ENCODE measurements at places on chromosomes 16 and 17.

DNA sequence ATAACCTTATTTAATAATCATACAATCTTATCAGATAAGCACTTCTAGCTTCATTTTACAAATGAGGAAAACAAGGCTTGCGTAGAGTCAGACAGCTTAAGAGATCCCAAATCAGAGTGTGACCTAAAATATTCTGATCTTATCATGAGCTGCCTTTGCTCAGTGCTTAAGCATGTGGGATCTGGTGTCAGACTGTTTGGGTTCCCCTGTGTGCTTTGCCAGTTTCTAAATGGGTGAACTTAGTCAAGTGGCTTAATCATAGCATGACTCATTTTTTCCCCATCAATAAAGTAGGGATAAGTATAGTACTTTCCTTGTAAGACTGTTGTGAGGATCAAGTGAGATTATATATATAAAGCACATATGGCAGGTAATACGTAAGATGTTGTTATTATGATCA, 612.6 kb upstream of the C16orf82 start:
- no peak for DNase-seq

GRCh38 chr16:8053437-8053836, 536.9 kb downstream of the TMEM114 start:
- DNase-seq, result no peak

- no peak for DNase-seq
Observed at GRCh38 chr16:12027558-12028287, 51.2 kb downstream of the SNX29 start.

DNA sequence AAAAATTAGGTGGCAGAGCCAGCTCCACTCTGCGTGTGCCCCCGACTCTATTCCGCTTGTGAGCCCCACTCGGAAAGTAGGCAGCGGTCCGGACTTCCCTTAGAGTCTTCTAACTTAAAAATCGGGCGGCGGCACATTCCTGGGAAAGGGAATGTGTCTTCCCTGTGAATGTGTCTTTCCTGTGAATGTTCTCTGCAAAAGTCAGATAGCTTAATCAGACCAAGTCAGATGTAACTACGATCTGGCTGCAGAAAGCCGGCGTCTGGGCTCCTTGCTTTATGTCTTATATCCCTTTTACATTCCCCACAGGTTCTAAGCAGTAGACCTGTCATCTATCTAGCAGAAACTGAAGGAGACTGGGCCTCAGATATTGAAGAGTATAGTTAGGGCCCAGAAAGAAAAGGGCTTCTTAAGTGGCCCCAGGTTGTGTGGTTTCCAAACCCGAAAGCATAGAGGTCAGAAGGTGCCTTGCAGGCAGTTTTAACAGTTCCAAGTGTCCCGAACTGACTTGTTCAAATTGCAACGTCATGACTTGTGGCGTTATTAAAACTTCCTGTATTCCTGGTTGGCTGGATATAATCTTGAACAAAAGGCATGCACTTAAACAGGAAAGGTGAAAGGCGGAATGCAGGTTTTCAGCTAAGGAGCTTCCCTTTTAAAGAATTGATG, 601 bp downstream of the PHKB start:
- no peak for DNase-seq

GRCh38 chr17:62601471-62601870, 26.0 kb upstream of the MRC2 start:
- no peak for DNase-seq

GRCh38 chr17:44765965-44766364, 7.2 kb downstream of the ADAM11 start:
- DNase-seq, result no peak

- DNase-seq, result peak; percentile 1
Observed at GRCh38 chr17:4566785-4567184, 6.4 kb upstream of the GGT6 start.

DNA sequence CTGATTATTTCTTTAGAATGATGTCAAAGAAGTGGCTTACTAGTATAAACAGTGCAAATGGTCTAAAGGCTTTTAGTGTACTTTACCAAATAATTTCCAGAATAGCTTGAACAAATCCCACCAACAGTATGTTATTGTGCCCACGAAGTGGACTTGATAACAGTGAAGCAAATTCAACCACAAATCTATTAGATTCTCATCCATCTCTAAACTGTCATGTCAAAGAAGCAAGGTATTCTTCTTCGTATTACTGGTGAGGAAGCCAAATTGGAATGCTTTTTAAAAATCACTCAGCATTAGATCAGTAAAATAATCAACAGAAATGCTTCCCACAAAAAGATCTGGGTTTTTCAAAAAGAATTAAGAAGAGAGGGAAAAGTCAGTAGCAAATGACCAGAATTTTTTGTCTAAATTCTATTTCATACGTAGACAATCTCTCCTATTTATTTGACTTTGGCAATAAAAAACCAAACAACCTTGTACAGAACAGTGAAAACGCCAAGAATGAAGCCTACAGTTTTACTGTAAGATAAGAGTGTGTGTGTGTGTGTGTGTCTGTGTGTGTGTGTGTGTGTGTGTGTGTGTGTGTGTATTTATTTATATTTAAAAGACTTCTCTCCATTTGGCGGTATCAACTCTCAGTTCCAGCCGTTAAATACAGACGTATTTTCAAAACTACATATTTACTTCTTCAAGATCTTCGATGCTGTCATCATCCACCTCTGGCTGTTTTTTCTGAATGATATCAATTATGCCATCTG, 114.6 kb downstream of the CYB561 start:
- DNase-seq, result no peak

DNA sequence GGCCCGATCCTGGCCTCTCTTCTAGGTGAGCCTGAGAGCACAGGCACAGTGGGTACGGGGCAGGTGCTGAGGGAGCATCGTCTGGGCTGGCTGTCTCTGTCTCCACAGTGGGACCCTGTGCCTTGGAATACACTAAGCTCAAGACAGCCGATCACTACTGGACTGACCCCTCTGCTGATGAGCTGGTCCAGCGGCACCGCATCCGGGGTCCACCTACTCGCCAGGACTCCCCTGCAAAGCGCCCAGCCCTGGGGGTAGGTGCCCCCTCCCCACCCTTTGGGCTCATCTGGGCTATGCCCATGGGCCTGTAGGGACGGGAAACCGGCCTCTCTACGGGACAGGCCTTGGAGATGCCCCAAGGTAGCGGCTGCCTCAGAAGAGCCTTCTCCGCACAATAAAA, 25.6 kb downstream of the SGSM2 start:
- DNase-seq, result no peak

DNA sequence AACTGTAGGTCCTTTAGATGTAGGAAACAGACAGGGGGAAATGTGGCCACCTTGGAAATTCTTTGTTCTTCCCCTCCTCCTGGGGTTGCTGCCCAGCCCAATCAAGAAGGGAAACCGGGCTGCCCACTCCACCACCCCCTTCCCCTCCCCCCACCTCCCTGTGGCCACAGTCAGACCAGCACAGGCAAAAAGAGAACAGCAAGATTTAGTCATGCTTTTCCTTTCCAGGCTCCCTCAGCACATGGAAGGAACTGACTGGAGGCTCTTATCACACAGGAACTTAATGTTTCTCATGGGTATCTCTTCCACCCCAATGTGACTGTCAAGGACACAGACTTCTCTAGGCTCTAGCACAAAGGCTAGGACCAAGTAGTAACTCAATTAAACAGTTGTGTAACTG, 3.0 kb upstream of the CCL1 start:
- no peak for DNase-seq

DNA sequence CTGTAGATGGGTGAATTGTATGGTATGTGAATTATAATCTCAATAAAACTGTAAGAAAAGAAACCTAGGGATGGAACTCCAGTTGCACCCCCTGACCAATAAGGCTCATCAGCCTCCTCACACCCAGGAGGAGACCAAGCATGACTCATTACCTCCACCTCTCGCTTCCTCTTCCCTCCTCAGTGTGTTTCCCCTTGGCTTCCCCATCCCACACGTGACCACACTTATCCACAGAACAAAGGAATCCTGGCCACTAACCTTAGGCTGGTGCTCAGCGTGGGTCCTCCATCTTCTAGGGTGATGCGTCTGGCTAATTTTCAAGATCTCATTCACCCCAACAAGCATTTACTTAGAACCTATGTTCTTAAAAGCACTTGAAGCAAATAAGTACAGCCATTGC, 36.2 kb upstream of the MAP3K14 start:
- DNase-seq, result no peak
